Activated CD4-positive, alpha-beta memory T cell treated with anti-CD3 and anti-CD28 coated beads, Interleukin-2, amount 10 ng/mL, durations not matched to agents 7 days and 5 days (primary cell): ENCODE measurements at places on chromosomes 13 and 19.

- peak; percentile 1 for DNase-seq
These were observed 10.1 kb upstream of the SOX1 start for GRCh38 chr13:112056739-112057438.

DNA sequence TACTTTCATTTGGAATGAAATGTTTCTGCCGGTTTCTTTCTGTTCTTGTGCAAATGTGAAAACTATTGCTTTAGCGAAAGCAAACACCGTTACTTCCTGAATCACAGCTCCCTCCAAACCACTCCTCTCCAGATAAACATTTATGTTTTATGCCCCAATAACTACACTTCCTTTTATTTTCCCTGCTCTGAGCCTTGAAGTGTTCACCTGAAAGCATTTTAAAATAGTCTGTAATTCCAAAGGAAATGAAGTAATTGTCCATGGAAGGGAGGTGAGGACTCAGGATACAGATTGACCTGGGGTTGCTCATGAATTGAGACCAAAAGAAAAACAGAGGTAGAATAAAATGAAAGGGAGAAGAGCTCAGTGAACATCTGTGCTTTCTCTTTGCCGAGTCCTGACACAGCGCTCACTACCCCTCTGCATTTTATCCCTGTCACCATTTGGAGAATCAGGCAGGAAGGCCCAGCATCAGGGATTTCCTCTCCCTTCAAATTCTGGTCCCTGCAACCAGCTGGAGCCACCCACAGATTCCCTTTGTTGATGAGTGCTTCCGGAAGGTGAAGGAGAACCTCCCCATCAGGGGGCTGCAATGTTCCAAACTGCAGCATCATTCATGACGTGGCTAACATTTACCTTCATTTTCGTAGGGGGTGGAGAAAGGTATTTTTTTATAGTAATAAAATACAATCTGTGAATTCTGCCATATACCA lies 171.9 kb downstream of the ITGBL1 start:
- no peak for DNase-seq

DNA sequence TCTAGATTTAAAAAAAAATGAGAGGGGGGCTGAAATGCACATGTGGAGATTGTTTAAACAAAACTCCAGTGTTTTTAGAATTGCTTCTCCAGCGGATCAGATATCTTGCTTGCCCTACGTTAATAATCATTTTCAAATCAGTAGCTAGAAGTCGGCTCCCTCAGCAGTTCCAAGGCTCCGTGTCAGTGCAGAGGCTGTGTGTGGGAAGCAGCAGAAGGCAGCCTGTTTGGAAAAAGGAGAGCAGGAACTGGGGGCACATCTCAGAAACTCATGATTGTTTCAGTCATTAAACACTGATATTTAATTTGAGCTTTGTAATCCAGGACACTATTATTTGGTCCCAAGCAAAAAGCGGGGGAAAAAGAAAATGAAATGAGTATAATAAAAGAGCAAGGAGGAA lies 50.9 kb downstream of the SOX21 start:
- DNase-seq = no peak

DNA sequence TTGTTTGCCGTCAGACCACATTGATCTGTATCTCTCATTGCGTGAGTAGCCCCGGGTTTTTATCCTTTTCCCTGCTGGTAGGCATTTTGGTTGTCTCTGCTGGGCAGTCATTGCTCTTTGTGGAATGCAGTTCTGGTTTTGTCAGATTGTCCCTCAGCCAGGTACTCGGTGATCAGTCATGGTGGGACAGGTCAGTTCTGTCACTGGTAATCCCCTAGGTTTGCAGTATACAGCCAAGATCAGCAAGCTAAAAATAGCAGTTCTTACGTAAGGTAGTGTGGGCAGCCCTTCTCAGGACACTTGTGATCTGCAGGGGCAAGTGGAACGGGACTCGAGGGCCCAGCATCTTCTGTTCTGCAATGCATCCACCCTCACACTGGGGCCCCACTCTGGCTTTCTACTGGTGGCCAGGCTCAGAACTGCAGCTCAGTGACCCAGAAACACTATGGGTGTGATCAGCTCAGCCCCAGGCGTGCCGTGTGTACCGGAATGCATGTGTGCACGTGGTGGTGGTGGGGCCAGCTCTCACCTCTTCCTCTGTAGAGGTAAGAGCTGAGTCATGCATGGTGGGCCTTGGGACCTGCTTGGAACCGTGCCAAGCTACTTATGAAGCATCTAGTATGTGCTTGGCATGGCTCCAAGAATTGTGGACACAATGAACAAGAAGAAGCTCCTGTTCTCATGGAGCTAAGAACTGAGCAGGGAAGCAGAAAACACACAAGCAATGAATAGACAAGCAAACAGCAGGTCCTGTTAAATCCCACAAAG lies 6.3 kb downstream of the PLEKHF1 start:
- peak; percentile 94 for DNase-seq

- DNase-seq = peak; percentile 27
These were observed at the start of gene SHISA2 for GRCh38 chr13:26051657-26052311. Gene SHISA2, minus strand, starts transcription at chr13:26052016. Its CDS starts 1,041 bp downstream, at chr13:26050975.

GRCh38 chr13:101325423-101325822 lies 90.9 kb downstream of the NALCN start:
- no peak for DNase-seq

GRCh38 chr13:52012512-52012836 lies 276 bp downstream of the ALG11 start:
- DNase-seq = no peak

DNA sequence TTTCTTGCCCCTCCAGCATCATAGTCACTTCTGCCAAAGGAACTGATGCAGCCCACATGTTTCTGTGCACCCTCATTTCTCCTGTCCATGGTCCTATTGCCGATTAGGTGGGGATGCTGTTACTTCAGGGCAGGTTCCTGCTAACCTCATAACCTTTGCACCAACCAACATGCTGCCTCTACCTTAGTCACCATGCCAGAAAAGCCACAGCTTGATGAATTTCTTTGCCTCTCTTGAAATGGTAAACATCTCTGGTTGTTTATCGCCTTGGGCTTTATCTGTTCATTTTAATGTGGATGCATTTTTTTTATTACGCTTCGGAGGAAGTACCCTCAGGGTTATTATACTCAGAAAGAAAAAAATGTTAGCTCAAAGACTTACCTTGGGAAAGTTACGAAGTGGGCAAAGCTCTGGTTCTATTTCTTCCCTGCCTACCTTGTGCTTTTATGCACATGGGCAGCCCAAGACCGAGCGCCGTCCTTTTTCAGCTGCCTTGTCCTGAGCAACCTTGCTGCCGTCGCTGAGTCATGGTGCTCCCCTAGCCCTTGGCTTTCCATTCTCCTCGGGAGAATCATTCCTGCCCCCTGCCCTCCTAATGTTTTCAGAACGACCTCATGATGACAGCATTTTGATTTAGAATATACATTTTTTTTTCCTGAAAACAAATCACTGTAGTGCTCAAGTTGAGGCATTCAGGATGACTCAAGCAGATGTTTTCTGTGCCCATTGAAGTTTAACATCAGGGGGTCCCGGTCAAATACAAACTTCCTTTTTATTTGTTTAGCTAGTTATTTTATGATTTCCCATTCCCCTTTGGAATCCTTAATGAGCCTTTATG lies 280.0 kb downstream of the SHISA2 start:
- no peak for DNase-seq

DNA sequence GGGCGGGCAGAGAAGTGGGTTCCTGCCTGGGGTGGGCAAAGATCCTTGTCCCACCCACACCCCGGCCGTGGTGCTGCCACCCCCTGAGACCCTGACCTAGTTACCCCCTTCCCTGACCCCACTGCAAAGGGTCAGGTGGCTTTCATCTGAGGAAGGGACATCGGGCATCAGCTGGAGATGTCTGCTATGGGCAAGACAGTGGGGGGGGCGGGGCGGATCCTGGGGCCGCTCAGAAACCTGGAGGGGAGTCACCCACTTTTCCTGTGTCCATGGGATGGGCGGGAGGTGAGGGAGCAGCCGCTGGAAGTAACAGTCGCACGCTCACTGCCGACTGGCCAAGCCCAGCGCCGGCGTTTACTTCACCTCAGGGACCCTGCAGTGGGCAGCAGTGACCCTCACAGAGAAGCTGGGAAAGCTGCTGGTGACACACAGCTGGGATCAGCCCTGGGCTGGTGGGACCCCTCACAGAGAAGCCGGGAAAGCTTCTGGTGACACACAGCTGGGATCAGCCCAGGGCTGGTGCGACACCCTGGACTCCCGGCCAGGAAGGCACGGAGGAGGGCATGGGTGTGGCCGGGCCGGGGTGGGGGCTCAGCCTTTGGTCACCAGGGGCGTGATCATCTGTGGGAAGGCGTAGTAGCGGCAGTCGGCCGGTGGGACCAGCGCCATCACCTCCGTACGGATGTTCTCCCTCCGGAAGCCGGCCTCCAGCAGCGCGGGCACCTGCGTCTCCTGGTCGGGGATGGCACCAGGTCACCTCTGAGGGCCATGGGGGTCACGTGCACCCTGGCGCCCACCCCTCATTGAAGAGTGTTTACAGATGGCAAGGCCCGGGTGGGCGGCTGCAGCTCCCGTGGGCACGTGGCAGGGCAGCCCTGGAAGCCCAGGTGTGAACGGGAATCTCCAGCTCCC lies 4.3 kb downstream of the GAMT start:
- no peak for DNase-seq

- DNase-seq = no peak
These were observed 107.9 kb downstream of the RGCC start for GRCh38 chr13:41565216-41565615.

DNA sequence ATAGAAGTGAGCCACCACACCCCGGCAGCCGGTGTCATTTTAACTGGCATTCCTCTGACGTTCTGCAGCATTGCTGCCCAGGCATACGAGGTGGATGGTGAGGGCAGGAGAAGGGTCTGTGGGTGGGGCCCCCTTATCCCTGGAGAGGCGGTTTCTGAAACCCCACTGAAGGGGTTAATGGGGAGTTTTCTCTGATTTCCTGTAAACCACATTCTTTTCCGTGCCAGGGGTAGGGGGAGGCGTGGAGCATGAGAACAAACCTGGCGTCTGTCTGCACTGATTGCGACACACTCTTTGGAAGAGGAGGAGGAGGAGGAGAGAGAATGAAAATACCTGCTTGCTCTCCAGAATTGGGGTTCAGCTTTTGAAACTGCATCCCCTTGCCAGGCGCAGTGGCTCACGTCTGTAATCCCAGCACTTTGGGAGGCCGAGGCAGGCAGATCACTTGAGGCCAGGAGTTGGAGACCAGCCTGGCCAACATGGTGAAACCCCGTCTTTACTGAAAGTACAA lies 2.7 kb upstream of the C3 start:
- no peak for DNase-seq

DNA sequence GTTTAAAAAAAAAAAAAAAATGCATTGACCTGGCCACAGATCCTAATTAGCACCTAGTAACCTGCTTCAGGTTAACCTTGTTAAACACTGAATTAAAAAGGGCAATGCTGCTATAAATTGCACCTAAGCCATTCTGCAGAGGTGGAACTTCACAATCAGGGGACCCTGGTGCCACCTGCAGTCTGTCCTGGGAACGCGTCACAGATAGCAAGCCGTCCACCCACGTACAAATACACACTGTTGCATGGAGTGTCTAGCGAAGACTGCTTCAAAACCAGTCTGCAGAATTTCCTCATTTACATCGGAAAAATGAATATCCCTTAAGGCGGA lies 169.3 kb downstream of the COL4A1 start:
- peak; percentile 33 for DNase-seq

GRCh38 chr13:111561091-111561781 lies 240.8 kb downstream of the TEX29 start:
- no peak for DNase-seq

DNA sequence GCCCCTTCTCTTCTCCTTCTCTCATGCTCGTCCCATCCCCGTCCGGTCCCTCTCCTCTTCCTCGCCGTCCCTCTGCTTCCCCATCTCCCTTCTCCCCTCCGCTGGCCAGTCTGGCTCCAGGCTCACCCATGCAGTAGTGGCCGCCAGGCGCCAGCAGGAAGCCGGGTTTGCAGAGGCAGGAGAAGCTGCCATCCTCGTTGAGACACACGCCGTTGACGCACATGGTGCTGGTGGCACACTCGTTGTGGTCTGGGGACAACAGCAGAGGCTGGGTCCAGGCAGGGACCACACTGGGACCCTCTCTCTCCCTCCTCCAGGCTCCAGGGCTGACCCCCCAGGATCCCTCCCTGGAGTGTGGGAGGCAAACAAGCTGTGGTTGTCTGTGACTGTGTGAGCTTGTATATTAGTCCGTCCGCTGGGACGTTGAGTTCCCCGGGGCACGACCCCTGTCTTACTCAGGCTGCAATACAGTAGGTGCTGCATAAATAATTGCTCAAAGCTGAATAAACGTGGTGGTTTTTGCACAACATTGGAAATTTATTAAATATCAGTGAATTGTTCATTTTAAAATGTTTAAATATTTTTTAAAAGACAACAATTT lies 16.4 kb downstream of the FBN3 start:
- no peak for DNase-seq

- DNase-seq = no peak
These were observed 80.4 kb upstream of the TEX29 start for GRCh38 chr13:111239764-111240670.

DNA sequence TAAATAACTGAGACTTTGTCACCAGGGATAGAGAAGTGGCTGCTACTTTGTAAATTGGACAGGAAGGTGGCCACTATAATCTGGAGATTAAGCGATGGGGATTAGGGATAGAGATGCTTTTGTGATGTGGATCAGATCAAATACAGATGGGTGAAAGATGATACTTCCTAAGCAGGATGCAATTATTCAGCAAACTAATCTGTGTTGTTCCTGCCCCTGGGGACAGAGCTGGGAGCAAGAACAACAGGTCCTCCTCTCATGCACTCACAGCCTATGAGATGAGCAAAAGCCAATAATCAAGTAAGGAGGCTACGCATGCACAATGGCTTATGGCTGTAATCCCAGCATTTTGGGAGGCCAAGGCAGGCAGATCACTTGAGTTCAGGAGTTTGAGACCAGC lies 4.6 kb downstream of the RGL3 start:
- DNase-seq = no peak

DNA sequence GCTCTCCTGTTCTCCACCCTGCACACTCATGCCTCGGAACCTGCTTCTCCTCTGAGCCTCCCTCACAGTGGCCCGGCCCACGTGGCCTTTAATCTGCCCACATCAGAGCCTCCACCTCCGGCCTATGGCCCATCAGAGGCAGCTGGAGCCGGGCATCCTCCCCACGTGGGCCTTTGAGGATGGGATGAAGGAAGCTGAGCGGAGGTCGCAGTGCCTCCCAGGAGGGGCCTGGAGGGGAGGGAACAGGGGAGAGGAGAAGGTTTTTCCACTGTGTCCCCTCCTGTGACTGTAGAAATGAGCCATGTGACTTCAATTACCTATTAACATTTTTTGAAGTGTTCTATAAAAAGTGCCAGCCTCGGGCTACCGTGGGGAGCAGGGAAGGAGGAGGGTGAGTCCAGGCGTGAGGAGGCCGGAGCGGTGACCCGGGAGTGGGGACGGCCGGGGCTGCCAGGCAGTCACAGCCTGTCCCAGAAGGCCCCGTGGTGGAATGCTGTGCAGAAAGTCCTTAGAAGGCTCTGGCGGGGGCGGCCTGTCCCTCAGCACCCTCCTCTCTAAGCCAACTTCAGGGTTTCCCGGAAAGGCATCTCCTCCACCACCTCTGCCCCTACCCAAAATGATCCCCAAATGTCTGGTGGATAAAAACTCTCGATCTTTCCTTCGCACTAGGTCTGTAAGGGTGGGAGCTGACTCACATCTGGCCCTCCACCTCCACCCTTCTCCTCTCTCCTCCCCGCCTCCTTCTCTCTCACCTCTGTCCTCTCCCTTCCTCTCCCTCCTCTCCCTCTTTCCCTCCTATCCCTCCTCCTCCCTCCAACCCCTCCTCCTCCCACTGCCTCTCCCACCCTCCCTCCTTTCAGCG lies 24.8 kb upstream of the SLC1A5 start:
- no peak for DNase-seq
